Activated effector memory CD4-positive, alpha-beta T cell treated with Interleukin-2 at 50 U/mL for 16 hours (primary cell): ENCODE measurements at places on chromosomes 16 and 17.
A peak's percentile ranks its signal among the peaks of the same experiment; 100 is the strongest.

DNA sequence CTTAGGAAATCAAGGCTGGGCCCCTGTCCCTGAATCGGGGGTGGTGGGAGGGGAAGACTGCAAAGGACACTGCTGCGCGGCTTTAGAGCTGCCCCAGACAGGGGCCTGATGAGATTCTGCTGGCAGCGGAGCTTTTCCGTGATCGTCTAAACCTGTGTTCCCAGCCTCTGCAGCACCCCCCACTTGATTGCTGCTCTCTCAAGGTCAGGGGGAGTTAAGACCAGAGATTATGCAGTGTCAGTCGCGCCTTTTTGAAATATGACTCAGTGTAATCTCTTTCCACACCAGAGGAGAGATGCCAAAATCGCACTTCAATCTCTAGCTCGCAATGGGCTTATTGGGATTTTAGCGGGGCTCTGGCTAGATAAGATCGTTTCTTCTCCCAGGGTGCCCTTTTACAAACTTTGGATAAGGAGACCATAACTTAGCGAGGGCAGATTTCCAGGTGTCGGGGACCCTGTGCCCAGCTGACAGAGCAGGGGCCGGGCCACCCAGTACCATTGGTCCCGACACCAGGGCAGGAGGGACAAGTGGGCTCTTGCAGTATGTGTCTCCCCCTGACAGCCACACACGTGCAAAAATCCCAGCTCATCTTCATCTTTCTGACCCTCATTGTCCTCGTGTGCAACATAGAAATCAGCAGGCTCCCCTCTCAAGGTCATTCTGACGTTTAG lies 87.0 kb downstream of the IRX3 start:
- no peak for DNase-seq

- no peak for DNase-seq
Measured at GRCh38 chr17:79546386-79546785, 64.5 kb downstream of the RBFOX3 start.

GRCh38 chr16:70726892-70727361 lies 41.1 kb upstream of the MTSS2 start:
- no peak for DNase-seq

DNA sequence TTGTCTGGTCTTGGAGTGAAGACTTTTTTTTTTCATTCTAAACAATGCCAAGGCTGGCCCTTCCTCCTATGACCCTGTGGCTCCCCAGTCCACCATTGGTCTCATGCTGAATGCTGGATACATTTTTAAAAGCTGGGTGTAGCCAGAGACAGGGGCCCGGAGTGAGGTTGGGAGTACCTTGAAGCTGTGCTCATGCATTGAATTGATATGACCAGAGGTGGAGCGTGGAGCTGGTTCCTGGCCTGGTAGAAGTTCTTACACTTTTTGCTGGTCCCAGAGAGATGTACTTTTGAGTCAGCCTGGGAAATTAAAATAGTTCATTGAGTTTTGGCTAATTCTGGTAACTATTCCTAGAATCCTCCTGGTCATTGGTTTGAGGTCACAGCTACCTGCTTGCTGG lies 83.6 kb downstream of the CMIP start:
- DNase-seq: no peak

- no peak for DNase-seq
Measured at GRCh38 chr17:58364270-58364942, 12.4 kb upstream of the SUPT4H1 start.

DNA sequence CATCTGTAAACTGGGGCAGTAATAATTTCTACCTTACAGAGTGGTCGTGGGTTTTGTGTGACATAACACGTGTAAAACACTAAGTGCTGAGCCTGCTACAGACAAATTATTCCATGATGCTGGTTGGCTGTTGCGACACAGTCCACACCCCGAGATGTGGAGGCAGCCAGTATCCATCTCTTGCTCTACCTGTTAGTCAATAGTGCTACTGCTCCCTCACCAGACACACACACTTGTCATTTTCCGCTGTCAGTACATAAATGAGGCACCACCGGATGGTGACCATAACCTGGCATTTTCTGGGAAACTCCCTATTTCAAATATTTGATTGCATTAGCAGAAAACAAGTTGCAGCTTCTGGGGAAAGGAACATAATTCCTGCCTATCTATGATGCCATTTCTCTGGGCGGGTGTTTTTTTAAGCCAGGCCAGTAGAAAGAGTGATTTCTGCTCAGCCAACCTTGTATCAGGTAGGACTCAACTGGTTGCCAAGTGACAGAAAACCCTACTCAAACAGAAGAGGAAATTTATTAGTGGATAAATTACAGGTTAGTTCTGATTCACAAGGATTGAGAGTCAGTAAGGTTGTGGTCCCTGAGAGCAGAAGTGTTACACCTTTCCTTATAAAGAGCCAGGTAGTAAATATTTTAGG lies 24.1 kb downstream of the DNAJA2 start:
- DNase-seq: no peak

GRCh38 chr17:64658931-64659330 lies 3.2 kb downstream of the SMURF2 start:
- no peak for DNase-seq

GRCh38 chr17:79023886-79024771 lies at the start of gene C1QTNF1:
Gene C1QTNF1 (plus strand): TSS chr17:79024169. CDS start chr17:79043969, 19,800 bp downstream.
- peak; percentile 16 for DNase-seq

- no peak for DNase-seq
Measured at GRCh38 chr16:71869089-71869488, 14.9 kb downstream of the ZNF821 start.

- DNase-seq: no peak
Measured at GRCh38 chr17:48556576-48557401, 11.9 kb upstream of the HOXB2 start.

GRCh38 chr17:82697808-82698064 lies 762 bp downstream of the RAB40B start:
- no peak for DNase-seq

DNA sequence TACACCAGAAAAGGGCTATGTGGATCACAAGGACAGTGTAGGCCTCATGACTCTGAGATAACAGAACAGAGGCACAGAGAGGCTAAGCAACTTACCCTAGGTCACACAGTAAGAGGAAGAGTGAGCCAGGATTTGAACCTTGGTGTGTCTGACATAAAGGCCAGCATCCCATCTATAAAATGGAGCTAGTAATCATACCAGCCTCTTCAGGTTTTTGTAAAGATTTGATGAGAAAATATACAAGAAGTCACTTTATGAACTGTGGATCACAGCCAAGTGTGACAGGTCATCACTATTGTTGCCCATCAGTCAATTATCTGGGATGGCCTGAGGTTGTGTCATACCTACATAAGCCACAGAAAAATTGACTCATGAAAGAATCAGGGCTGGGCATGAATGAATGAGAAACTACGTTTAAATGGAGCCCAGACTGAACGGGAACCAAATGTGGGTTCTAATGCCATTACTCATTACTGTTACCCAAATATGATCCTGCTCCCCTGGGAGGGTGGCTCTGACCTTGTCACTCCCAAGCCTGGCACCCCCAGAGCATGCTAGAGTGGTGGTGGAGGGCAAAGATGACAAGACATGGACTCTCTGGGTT lies 21.0 kb downstream of the FBXO39 start:
- DNase-seq: no peak

GRCh38 chr16:75372236-75372856 lies 61.0 kb downstream of the CFDP1 start:
- no peak for DNase-seq
